ENCODE measurements at places on chromosomes 3 and 15.

DNA sequence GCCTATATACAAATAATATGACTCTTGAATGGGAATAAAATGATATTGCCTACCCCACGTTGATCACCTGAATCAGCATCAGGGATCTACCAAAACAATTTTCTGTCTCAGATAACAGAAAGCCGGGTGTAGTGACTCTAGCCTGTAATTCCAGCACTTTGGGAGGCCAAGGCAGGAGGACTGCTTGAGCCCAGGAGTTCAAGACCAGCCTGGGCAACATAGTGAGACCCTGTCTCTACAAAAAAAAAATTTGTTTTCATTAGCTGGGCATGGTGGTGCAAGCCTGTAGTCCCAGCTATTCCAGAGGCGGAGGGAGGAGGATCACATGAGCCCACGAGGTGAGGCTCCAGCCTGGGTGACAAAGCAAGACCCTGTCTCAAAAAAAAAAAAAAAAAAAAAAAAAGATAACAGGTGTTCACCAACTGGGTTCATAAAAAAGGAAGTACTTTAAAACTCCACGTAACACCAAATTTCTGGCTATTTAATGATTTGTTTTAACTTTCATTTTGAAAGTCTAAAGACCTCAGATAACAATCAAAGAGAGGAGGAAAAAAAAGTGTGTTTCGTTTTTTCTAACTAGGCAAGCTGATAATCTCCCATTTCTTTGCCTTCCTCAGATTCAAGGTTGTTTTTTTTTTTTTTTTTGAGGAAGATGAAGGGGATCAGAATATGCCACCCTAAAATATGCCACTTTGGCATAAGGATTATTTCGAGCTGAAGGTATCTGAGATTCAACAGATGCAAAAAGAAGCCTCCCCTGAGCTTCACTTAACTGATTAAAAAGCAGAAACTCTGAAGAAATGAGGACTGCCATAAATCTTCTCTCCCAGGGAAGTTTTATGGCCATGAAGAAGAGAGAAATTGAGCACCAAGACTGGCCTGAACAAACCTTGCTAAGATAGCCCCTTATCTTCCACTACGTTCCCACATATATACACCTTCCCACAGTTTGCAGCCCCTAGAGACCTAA, 44.1 kb downstream of the TRANK1 start:
- no peak for DNase-seq

GRCh38 chr3:99637016-99637367, 1.4 kb upstream of the COL8A1 start:
- peak; percentile 72 for DNase-seq

- no peak for DNase-seq
These were observed 282.6 kb downstream of the FOXP1 start for GRCh38 chr3:71300951-71301393.

GRCh38 chr3:52484680-52485461, 10.3 kb upstream of the STAB1 start:
- DNase-seq, result no peak

DNA sequence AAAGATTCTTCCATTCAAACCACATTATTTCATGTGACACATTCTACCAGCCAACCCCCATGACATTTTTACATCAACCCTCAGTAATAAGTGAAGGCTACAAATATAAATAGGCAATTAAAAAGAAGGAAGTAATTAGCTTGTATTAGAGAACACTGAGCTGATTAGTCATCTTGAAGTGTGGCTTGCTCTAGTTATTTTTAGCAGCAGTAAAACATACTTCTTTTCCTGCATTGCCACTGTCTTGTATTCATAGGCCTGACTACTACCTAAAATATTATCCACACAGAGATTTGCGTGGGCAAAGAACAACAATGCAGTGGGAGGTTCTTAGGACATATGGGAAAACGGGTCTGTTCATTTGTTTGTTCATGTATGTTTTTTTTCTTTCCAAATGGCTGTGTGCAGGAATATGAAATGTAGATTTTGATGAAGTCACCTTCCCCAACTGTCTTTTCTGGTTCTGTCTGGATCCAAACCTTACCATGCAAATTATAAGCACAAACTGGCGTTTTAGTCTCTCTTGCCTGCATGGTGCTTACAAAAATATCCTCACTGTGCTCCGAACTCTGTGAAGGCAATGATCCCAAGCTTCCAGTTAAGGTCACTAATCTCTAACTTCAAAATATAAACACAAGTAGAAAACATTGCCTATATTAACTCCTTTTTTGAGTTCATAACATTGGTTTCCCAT, 31.5 kb upstream of the TM4SF4 start:
- DNase-seq, result peak; percentile 80

- no peak for DNase-seq
These were observed 53.3 kb downstream of the PPARG start for GRCh38 chr3:12342151-12342550.

DNA sequence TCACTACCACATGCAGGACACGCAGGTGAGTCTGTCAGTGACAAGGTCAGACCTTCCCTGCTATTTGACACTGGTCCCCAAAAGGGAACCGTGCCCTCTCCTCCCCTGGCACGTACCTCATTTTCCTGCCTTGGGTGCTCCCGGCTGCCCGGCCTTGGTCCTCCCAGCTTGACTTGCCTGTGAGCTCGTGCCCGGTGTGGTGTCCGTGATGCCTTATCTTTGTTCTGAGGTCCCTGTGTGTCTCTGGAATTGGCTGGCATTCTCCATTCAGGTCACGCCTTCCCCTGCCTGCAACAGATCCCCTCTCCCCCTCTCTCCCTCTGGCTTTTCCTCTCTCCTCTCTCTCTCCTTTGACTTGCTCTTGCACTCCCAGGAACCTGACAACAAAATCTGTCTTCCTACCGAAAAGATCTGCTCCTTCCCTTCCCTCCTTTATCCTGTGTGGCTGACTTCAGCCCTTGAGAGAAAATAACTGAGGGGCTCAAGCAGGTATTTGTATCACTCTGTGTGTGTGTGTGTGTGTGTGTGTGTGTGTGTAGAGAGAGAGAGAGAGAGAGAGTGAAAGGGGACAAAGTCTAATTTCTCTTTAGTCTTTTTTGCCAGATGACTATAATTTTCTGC, at the start of gene MASP1:
Gene MASP1 (minus strand): TSS at position 226 of the 621 bp plus-strand sequence. CDS start 105 bp downstream, at position 121.
- peak; percentile 4 for DNase-seq

DNA sequence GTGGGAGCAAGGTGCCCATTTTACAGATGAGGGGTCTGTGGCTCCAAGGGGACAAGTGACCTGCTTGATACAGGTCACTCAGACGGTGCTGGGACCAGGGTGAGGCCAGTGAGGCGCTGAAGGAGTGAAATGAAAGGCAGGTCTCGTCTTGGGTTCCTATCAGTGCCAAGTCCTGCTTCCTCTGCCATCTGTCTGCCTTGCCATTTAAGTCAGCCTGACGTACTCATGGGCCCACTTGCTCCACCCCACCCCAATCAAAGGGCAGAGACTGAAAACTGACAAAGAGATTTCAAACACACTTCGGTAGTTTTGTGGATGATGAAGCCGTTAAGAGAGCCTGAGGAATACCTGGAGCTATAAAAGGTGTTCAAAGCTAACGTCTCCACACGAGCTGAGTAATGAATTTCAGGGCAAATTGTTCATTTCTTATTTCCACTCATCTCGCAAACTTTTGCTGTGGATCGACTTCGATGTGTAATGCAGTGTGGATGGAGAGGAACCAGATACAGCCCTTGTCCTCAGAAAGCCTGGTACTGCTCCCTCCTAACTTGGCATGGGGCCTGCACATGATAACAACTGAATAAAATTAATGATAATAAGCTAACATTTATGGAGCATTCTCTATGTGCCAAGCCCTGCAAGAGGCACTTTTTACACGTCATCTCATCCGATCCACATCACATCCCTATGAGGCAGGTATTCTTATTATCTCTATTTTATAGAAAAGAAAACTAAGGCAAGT, 36.6 kb downstream of the ATP2B2 start:
- no peak for DNase-seq

DNA sequence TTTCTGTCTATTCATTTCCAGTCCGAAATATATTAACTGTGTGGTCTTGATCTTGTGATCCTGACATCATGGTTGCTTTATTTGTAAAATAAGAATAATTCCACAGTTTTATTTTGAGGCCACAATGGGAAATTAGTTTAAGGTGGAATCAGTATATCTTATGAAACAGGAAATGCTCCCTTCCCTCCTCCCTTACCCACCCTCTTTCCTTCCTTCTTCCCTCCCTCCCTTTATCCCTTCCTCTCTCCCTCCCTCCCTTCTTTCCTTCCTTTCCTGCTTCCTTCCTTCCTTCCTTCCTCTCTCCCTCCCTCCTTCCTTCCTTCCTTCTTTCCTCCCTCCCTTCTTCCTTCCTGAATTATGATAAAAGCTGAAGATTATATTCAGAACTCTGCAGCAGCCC, 452.3 kb downstream of the NAALADL2 start:
- DNase-seq, result no peak

- DNase-seq, result no peak
These were observed 35.9 kb upstream of the GOLGA6L9 start for GRCh38 chr15:82393671-82394070.

GRCh38 chr3:168037020-168037419, 58.7 kb downstream of the GOLIM4 start:
- DNase-seq, result no peak

DNA sequence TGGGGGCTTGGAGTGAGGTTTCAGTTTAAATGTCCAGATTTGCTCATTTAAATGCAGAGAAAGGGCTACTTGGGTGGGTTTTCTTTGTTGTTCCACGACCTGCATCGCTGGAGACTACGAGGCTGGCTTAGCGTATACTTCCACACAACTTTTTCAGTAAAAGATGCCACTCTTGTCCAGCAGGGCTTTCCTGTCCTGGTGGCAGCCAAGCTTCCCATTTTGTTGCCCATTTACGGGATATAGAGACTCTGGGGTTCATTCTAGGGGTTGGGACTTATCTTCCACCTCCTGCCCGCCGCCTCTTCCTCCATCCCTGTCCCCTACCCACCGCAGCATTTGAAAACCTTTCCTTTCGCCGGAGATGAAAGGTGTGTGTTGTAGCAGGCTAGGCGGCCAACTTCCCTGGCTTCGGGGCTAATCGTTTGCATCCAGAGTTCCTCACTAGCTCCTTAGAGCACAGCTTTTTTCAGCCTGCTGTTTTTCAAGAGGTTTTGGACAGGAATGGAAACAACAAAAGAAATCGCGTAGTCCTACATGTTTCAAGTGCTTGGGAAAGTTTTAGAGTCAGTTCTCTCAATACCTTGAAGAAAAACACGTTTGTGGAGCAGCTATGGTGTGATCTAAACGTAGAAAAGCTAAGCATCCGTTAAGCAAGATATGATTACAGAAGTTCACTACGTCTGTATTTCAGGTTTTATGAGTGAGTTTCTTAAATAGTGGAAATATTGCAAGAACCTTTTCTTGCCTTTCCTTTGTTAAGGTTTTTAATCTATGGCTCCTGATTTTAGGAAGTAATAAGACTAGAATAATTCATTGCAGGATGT, 843 bp downstream of the CHRNA5 start:
- DNase-seq, result peak; percentile 62

DNA sequence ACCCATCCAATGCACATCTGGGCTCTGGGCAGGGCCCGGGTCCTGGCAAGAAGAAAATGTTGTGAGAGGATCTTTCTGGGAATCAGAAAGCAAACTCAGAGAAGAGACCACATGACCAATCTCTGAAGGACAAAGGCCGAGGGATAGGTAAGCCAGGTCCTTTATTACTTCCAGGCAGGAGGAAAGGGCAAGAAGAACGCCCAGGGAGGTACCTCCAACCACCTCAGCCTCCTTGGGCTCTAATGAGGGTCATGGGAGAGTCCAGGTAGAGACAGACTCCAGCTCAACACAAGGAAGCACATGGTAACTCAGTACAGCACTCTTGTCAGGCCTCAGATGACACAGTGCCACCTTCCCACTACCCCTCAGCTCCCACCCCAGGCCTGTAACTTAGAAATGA, 26.0 kb downstream of the ZNF445 start:
- DNase-seq, result no peak

DNA sequence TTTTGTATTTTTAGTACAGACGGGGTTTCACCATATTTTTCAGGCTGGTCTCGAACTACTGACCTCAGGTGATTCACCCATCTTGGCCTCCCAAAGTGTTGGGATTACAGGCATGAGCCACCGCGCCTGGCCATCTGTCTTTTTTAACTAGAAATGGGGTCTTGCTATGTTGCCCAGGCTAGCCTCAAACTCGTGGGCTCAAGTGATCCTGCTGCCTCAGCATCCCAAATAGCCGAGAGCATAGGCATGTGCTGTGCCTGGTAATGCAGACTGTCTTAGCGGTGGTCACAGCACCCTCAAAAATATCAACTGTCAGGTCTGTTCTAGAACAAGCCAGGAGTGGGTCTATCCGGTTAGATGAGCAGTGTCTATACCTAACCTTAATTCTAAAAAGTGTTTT, 48.2 kb downstream of the SPATA12 start:
- no peak for DNase-seq

- no peak for DNase-seq
These were observed 84.7 kb downstream of the SCN11A start for GRCh38 chr3:38966811-38967692.

DNA sequence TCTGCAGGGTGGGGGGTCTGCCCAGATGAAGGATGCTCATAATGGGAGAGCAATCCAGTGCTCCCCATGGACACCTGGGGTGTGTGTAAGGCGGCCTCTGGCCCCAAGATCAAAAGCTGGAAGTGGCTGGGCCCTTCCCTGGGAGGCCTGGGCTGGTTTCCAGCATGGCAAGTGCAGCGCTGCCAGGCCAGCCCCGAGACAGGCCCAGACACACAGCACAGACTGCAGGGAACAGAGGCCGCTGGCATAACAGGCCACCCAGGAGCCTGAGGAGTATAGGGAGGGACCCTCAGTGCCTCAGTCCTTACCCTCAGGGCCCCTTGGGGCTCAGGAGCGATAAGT, 10.0 kb downstream of the ITPKA start:
- no peak for DNase-seq

DNA sequence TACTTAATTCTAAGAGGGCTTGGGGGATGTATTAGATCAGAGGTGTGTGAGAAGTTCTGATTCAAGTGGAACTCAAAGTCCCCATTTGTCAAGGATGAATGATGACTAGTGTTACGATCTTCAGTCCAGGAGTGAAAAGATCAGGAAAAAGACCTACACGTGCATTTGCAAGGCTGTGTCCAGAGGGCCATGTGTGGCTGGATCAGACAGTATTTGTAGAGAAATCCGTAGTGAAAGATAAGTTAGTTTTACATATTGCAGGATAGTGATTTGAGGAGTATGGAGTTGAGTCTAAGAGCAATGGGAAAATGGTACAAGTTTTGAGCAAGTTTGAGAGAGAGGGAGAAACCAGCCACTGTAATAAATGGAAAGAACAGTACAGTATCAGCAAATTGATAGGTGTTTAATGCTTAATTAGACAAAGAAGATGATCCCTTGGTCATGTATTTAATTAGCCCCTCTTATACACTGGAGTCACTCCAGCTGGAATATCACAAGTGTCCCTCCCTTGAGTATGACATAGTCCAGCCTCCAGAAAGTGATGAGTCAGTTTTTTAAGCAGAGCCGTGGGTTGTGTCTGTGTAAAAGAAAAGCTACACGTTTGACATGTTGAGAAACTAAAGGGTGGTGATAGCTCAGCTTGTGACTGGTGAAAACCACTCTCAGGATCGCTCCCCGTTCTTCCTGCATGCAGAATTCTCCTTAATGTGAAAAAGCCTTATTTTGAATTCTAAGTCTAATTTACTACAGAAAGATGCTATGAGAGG, 348.8 kb downstream of the ROBO1 start:
- DNase-seq, result no peak

DNA sequence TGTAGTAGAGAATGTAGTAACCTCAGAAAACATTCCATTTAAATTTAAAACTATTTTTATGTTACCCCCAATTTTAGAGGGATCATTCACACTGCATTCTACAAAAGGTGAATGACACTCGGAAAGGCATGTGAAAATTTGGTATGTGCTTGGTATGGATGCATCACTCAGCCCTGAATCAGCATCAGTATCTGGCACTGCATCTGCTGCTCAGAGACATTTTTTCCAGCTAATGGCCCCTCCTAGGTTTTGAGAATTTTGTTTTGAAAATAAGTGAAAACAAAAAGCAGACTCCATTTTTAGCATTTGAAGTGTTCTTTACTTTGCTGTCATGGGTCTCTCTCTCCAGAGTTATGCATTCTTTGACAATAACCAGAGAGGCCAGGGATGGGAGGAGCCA, 15.6 kb upstream of the WWTR1 start:
- DNase-seq, result no peak

All from kidney glomerular epithelial cell (primary cell).